ENCODE measurements at places on chromosomes 3 and 15.

DNA sequence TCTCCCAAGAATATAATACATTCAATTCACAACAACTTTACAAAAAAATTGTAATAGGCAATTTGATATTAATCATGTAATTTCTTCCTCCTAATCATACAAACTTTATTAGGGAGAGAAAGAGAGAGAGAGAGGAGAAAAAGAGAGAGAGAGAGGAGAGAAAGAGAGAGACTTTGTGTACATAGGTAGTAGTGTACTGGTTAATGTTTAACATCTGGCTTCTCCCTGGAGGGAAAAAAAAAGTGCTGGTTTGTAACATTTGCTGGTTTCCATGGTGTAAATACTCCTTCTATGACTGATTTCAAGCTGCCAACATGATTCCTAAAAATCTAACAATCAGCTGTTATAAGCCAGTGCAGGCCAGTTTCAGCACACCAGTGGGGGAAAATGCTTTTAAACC lies 98.0 kb upstream of the ARHGEF26 start:
- no peak for DNase-seq

GRCh38 chr3:4343258-4343657 lies 40.1 kb downstream of the SETMAR start:
- no peak for DNase-seq

- DNase-seq = no peak
These were observed 20.6 kb downstream of the FAN1 start for GRCh38 chr15:30924353-30924752.

DNA sequence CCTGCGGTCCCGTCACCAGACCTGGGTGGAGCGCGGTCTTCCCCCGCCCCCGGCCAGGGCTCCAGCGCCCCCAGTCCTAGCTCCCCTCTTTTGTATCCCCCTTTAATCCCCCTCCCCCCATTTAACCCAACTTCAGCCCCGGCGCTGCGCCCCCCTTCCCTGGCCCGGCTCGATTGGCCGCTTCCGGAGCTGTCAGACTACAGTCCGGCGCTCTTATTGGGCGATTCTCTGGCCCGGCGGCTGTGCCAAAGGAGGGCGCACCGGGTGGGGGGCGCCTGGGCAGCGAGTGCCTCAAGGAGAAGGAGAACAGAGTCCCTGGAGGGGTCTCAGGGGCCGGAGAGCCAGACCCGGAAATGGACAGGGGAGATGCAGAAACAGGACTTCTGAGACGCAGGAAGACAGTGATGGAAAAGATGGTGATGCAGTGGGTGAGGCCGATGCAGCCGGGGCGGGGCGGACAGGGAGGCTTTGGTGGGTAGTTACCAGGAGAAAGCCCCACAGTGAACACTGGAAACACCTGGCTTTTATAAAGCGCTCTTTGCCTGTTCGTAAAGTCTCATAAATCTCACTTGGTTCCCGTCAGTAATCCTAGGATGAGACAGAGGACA lies 1.2 kb upstream of the ADCY5 start:
- DNase-seq = no peak

DNA sequence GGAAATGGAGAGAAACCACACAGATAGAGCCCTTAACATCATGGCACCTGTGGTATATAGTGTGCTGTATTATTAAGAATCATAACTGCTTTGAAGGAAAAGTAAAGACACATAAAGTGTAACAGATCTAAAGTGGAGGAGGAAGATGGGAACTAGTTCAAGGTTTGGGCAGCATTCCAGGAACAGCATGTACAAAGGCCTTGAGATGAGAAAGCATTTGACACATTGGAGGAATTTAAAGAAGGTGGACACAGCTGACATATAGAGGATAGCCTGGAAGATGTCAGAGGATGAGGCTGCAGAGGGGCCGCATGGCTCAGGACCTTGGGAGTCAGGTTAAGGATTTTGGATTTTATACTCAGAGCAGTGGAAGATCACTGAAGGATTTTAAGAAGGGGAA lies 39.0 kb downstream of the LRTM1 start:
- DNase-seq = no peak

DNA sequence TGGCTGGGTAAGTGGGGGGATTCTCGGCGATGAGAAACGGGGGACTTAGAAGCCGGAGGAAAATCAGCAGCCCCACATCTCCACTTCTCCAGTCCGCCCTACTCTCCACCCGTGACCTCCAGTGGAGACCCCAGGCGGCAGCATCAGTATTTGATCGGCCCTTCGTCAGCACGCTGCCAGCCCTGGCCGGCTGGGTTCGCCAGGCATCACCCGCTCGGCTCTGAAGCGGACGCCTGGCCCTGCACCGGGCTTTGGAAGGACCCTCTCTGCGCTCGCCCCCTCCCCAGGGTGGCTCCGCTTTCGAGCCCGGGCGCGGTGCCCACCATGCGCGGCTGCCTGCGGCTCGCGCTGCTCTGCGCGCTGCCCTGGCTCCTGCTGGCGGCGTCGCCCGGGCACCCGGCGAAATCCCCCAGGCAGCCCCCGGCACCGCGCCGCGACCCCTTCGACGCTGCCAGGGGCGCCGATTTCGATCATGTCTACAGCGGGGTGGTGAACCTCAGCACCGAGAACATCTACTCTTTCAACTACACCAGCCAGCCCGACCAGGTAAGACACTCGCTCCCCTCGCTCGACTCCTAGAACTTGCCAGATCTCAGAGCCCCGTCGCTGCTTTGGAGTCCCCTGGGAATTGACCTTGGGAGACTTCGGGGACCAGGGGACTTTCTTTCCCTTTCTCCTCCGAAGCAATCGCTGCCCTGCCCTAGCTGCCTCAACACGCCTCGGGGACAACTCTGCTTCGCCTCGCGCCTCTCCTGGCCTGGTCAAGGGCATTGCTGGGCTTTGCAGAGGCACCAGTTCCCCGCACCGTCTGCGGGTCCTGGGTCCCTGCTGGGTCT lies 561 bp downstream of the SIDT1 start:
- no peak for DNase-seq

DNA sequence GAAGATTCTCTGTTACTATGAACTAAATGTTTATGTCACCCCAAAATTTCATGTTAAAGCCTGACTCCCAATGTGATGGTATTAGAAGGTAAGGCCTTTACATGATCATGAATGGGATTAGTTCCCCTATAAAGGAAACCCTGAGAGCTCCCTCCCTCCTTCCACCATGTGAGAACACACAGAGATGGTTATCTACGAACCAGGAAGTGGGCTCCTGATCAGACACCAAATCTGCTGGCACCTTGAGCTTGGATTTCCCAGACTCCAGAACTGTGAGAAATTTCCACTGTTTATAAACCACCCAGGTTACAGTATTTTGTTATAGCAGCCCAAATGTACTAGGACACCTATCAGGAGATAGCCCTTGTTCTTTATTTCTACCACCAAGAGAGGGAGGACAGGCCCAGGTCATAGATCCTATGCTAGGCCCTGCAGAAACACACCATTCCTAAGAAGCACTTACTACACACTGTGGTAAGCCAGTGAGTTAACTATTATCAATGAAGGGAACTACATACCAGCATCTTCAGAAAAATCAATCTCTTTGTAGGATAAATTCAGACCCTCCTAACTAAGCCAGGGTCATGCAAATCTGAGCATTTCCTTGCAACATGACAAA lies 59.0 kb downstream of the PRKAR2A start:
- no peak for DNase-seq

DNA sequence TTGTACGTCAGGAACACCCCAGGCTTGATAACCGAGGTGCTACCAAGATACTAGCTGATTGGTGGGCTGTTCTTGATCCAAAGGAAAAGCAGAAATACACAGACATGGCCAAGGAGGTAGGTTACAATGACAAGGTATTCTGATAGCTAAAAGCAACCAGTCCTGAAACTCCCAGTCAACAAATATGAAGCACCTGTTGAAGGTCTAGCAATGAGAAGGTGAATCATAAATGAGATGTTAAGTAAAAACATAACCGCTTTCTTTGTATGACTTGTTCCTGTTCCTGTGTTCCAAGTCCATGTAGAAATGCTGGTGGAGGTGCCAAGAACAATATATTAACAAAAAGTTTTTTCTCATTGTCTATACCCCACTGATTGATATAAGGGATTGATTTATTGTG lies 194.0 kb downstream of the BBX start:
- no peak for DNase-seq

DNA sequence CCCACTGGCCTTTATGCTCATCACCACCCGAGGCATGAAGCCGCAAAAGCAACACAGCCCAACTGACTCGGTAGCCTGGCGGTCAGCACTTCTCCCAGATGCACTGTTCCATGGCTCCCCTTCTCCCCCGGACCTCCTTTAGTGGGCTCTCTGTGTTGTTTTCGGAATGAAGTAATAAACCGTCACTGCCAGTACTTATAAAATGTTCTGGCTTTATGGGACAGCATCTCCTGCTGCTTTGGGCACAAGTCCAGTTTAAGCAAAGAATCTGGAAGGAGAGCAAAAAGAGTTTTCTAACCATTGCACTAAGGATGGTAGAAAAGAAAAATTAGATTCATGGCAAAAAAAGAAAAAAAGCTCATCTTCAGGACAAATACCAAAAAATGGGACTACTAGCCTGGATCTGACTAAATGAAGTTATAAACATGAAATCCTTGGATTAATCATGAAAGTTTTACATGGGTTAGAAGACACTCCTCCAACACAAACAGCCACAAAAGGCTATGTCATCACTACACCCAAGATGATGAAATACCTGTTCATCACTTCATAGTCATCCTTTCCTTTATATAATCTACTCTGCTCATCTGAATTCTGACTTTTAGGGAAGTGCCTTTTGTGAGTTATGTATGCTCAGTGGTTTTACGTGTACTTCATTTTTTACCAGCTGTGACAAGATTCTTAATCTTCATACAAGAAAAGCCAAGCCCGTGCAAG lies 89.5 kb upstream of the UBE2E2 start:
- no peak for DNase-seq

GRCh38 chr3:113038328-113038727 lies 47.5 kb downstream of the GTPBP8 start:
- no peak for DNase-seq

DNA sequence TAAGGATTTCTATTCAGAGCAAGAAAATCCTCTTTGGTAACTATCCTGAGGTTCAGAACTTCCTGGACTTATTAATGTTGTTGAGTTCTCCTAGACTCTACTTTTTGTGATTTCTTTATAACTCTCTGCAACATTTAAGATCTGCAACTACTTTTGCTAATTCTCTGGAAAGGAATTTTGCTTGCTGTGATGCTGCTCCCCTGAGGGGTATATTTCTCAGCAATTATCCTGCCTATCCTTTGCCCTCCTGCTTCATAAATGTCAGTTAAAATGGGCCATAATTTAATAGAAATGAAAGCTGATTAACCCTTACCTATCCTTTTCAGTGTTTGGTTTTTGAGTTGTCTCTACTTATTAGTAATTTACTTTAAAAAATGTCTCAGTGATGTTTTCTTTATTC lies 377.3 kb upstream of the LRRC3B start:
- DNase-seq = no peak

GRCh38 chr3:156291272-156292123 lies 171.1 kb downstream of the KCNAB1 start:
- no peak for DNase-seq

All from hematopoietic multipotent progenitor cell treated with erythropoietin and hydrocortisone succinate and interleukin-3 and kit ligand, for 17 days (in vitro differentiated cells).